ENCODE measurements at places on chromosomes 4 and X.
A peak's percentile ranks its signal among the peaks of the same experiment; 100 is the strongest.

GRCh38 chrX:989959-990510, 222.4 kb downstream of the CRLF2 start:
- no peak for DNase-seq

DNA sequence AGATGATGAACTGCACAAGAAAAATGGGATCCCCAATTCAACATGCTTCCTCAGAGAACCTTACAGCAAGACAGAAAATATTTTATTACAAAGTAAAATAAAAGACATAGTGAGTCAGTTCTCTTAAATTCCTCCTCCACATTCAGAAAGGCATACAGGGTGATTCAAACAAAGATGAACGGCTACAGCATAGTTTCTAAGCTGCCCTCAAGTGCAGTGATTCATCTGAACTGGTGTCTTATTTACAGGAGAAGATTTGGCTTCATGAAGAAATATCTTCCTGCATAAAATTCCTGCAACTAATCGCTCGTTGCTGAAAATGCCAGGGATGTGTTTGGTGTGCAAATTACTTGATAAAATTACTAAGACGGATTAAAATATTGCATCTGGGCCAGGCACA, 103.6 kb downstream of the PRKX start:
- DNase-seq, result no peak

GRCh38 chrX:132877954-132878536, 80.4 kb downstream of the HS6ST2 start:
- DNase-seq, result no peak

DNA sequence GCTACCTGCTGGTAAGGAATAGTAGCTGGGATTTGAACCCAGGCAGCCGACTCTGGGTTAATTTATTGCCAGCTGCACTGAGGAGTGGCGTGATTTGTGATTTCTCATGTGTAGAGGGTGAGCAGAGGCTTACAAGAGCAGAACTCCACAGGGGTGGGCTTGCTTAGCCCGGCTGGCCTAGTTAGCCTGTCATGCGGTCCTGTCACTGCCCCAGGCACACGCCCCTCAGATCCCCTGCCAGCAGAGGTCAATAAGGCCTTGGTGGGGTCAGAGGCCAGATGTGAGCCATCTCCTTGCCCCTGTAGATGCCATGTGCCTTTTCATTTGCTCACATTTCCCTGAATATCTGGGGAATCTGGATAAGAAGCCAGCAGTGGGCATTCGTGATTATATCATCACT, 13.4 kb downstream of the NSDHL start:
- no peak for DNase-seq

DNA sequence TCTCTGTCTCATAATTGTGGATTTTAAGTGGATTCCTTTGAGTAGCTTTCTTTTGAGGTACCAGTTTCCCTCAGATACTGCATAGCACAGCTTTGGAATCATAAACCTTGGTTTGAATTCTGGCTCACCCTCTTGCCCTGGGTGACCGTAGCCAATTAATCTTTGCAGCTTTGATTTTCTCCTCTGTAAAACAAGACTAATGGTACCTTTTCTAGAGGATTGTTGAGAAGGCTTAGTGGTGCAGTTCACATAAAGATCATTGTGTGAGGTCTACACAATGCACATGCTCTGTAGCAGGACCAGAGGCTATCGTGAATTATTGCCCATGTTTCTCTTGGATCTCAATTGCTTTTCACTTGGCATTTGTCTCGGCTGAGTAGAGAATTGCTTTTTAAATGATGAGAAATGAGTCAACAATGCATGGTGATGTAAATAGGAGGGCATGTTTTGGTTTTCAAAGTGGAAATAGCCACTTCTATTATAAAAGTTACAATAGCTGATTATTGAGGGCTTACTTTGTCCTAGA, 47.9 kb downstream of the TMEM131L start:
- no peak for DNase-seq

DNA sequence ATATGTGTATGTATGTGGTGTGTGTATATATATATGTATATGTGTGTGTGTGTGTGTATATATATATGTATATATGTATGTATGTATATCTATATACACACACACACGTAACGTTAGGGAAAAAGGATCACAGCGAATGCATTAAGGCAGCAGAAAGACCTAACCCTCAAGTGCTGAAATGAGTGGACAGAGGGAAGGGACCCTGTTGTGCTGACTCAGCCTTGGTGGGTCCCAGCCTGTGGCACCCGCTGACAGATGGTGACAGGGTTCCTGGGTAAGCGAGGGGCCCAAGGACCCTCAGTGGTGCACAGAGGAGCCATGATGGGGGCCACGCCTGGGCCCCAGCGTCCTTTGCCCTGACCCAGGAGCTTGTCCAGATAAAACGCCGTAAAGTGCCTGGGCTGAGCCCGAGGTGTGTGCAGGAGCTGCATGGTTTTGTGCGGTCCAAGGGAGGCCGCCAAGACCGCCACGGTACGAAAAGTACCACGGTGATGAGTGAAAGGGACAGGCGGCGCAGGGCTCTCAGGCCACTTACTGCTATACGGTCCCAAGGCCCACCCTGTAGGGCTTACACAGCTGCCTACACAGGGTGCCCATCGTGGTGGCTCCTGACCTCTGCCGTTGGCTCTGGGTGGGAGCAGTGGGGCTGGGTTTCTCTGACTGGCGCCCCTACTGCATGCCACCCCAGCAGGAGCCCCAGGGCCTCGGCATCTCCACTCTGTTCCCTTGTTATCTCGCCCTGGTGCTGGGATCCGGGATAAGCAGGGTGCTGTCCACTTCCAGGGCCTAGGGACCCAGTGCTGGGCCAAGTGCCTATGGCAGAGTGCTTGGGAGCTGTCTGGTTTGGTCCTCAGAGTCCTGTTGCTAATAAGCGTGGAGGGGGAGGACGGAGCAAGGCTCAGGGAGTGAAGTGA, 10.0 kb downstream of the SH3BP2 start:
- DNase-seq, result no peak

GRCh38 chr4:27003642-27004113, 143.0 kb downstream of the STIM2 start:
- DNase-seq, result no peak

DNA sequence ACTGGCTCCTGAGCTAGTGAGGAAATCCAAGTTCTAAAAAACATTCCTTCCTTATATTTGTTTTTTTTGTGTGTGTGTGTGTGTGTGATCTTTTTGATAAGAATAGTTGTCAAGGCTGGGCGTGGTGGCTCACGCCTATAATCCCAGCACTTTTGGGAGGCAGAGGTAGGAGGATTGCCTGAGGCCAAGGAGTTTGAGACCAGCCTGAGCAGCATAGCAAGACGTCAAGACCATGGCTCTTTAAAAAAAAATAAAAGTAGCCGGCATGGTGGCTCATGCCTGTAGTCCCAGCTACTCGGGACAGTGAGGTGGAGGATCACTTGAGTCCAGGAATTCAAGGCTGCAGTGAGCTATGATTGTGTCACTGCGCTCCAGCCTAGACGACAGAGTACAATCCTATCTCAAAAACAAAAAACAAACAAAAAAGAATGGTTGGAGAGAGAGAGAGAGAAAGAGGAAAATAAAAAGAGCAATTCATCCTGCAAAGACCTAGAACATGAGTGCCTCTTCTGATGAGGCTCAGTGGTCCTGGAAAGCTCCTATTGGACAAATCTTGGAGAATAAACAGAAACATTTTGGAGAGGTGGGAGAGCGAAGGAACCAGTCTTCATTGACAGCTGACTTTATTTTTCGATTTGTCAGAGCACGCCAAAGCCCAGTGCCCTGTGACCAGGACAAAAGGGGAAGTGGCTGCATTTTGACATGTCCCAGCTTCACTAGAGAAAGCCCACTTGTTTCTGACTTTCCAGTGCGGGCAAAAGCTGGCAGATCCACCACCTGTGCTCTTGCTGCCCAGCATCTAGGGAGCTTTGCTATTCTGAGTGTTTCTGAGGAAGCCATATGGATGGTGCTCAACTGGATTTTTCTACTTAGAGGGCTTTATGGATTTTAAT, 244.7 kb downstream of the PALLD start:
- DNase-seq, result no peak

- DNase-seq, result no peak
These were observed 73.0 kb upstream of the CLCN4 start for GRCh38 chrX:10083809-10084208.

GRCh38 chrX:572538-573124, 58.0 kb upstream of the SHOX start:
- DNase-seq, result no peak

- DNase-seq, result peak; percentile 36
These were observed 1.0 kb downstream of the SCD5 start for GRCh38 chr4:82797405-82798111.

DNA sequence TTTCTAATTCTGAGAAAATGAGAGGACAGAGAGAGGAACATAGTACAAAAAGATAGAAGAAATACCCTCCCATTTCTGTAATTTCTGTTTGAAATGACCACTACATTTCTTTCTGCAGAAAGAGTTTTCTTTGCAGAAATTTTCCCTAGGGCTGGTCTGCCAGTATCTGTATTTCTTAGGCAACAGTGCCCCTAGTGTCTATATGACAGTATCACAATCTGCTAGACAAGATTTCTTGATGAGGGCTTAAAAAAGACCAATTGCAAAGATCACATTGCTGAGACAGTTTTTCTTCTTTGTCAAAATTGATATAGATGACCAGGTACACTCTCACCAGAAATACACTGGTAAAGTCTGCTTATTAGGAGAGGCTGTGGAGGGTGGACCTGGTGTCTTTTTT, 81.0 kb upstream of the ZDHHC15 start:
- peak; percentile 28 for DNase-seq

DNA sequence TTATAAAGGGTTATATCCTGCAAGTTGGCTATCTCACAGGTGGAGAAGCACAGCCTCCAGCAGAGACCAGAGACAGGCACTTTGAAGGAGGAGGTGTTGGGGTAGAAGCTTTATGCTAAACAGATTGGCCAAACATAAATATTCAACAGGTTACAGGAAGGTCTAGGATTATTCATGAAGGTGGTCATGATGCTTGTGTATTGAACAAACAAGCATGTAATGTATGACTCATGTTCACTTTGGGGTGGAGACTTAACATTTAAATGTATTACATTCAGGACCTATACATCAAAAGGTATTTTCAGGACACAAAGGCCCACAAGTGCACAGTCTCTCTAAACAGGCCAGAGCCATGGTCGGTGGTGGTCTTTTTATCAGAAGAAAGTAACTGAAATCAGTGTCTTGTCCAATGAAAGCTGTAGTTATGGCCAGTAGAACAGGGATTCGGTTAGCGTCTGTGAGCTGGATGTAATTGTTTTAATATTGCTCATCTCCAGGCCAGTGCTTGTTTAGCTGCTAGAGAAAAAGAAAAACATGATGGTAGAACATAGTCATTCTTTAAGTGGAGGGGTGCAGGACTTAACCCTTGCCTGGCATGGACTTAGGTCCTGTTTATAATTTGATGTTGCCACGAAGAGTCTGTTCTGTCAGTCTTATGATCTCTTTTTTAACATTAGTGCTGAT, 555.2 kb upstream of the PCDH10 start:
- no peak for DNase-seq

DNA sequence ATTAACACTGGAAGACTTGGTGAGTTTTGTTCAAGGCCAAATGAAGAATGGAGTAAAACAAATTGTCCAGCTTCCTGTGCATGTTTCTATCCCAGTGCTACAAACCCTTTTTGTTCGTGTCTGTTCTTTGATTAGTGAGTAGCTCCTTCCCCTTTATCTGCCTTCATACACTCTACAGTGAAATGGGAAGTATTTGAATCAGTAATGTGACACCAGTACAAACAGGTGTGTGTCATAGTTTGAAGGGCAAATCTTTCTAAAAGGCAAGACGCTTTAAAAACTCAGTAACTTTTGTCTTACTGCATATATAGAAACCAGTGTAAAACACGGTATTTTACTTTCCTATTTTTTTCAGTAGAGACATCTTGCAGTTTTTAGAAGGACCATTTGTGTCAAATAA, 5.9 kb downstream of the ARHGEF38 start:
- DNase-seq, result no peak

- DNase-seq, result peak; percentile 62
These were observed 212.4 kb upstream of the TTC29 start for GRCh38 chr4:147157860-147158701.

DNA sequence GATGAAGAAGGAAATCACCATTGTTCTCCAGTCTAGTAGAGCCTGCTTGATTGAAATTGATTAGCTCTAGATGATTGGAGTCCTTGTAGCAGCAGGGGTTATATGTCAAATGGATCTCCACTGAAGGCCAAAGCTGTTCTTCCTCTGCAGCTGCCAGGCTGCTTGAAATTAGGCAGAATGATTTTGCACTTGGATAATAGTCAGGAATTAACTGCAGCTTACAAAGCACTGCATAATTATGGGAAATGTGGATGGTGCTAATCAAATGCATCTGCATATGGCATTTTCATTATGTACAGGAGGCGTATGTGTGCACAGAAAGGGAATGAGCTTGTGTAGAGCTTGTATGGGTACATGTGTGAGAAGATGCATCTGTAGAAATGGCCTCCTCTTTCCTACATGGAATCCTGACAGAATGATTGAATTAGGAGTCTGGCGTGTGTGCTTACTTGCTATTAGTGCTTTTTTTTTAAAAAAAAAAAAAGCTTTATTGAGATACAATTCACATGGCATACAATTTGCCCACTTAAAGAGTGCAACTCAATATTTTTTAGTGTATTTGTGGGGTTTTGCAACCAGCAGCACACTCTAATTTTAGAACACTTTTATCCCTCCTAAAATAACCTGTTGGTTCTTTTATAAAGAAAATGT, 65.9 kb downstream of the TMEM131L start:
- no peak for DNase-seq

GRCh38 chr4:55499495-55499894, 47.2 kb downstream of the CLOCK start:
- DNase-seq, result no peak

GRCh38 chrX:110003167-110004156, 548 bp downstream of the TMEM164 start:
- DNase-seq, result no peak

GRCh38 chr4:75733369-75733768, 9.0 kb downstream of the USO1 start:
- no peak for DNase-seq

DNA sequence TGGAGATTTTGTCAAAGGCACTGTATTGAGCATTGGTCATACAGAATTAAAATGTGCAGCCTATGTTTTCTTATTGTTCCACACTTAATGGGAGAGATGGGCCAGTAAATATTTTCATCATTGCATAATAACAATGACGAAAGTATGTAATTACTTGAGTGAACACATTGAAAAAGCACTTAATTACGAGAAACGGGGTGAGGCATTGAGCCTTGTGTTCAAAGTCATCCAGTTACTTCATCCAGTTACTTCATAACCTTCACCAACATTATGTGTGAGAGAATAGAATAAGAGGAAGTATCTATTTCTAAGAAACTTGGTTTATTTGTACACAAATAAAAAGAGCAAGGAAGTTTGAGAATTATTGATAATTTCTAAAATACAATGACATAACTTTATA, 1427.0 kb downstream of the ADGRL3 start:
- no peak for DNase-seq

DNA sequence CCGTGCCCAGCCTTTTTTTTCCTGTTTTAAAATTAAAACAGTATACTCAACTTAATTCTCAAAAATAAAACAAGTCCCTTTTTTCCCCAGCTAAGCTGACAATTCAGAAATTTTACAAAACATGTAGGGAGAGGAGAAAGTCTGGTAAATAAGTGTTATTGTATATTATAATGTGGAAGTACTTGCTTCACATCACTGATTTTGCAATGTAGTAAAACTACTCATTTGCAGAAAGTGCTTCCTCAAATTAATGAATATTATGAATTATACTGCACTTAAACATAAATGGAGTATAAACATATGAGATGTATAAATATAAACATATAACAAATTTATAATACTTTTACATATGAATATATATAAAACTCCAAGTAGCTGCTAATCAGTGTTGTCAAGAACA, 11.6 kb upstream of the H2AZ1 start:
- DNase-seq, result no peak

- DNase-seq, result no peak
These were observed 189.9 kb upstream of the PGRMC2 start for GRCh38 chr4:128477540-128477939.

- no peak for DNase-seq
These were observed 1303.0 kb upstream of the AGA start for GRCh38 chr4:178745203-178745602.

Measured in cardiac muscle cell (in vitro differentiated cells and primary cell).